ENCODE measurements at places on chromosomes 4 and X.

DNA sequence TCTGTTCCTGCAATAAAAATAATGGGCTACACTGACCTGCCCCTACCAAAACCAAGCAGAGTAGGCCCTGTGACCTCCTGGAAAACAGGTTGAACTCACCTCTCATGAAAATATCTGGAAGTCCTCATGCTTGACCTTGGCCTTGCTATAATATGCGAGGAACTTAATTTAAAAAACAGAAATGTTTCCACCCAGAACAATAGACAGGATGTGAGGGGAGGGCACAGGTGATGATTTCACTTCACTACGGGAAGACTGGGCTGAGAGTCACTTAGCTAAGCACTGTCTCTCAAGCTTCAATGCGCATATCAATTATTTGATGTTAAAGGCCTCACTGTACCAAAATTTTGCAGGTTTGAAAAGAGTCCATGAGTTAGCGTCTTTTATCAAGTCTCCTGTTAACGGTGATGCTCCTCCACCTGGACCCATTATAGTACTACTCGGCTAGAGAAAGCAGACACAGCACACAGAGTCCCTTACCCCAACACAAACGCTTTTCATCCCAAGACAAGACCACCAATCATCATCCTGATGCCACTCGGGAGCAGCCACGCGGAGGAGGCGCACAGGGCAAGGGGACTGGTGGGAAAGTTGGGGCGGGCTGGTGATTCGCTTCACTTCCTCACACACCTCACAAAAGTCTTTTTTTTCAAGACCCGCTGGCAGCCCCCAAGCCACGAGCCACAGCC, 25.9 kb downstream of the ZNF721 start:
- DNase-seq: peak; percentile 3

DNA sequence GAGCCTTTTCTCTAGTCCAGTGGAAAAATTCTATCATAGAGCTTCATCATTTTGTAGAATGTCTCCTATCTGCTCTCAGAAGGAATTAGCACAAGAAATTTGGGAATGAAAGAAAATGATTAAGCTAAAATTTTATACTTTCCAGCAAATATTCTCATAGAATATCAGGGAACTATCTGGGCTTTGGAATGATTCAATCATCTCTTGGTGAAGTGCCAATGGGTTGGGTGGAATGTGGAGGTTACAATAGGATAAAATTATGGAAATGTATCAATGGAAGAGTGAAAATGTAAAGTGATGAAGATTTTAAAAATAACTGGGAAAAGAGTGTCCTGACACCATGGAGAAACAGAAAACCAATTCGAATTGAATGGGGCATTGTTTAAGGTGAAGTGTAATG, 119.0 kb upstream of the MID1 start:
- no peak for DNase-seq

GRCh38 chr4:90641861-90642599, 514.8 kb downstream of the CCSER1 start:
- no peak for DNase-seq

GRCh38 chr4:113078066-113078465, 28.6 kb downstream of the ANK2 start:
- DNase-seq: no peak

GRCh38 chr4:93355411-93355810, 473.1 kb upstream of the ATOH1 start:
- no peak for DNase-seq

GRCh38 chr4:91470671-91471070, 833.1 kb upstream of the GRID2 start:
- DNase-seq: no peak

DNA sequence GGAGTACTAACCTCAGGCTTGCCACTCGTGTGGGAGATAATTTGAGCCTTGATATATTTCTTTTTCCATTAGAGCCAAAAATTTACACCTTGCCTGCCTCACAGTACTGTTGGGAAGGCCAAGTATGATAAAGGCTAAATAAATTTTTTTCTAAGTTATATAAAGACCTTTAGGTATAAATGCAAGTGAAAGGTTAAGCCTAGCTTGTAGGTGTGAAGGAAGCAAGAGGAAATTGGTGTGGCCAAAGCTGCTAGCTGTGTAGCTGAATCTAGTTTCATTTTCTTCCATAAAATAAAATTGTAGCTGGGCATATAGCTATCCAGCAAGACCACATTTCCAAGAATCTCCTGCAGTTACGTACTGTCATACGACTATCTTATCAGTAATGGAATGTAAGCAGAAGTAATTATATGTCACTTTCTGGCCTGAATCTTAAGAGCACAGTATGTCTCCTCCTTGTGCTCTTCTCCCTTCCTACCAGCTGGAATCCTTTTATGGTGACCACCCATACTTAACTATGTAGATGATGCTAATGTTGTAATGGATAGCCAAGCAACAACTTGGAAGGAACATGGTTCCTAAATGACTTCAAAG, 14.3 kb upstream of the GABRE start:
- no peak for DNase-seq

DNA sequence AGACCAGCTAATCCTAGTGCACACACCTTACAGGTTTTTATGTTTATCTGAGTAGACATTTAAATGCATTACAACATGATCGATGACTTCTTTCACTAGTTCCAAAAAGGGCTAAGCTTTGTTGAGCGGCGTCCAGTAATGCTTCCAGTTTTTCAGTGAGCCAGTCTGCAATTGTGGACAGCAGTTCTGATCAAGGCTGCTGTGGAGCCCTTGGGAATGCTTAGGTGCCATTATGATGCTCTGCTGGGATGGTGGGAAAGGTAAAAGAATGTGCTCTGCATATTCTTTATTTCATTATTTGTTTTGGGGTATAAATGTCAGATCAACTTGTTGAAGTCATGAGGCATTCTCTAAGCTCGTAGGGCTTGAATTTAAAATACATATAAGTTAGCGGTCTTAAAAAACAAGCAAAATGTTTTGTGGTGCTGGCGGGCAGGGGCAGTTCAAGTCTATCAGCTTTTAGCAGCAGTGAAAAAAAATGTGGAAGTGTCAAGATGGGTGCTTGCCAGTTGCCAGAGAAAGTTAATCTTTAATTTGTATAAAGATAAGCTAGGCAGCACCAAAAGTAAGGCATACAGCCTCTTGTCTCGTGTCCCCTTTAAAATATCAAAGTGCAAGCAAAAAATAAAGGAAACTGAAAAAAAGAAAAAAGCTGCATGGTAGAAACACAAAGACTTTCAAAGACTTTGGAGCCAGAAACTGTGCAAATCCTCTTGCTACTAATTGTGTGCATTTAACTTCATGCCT, 5.8 kb downstream of the MID1IP1 start:
- no peak for DNase-seq

DNA sequence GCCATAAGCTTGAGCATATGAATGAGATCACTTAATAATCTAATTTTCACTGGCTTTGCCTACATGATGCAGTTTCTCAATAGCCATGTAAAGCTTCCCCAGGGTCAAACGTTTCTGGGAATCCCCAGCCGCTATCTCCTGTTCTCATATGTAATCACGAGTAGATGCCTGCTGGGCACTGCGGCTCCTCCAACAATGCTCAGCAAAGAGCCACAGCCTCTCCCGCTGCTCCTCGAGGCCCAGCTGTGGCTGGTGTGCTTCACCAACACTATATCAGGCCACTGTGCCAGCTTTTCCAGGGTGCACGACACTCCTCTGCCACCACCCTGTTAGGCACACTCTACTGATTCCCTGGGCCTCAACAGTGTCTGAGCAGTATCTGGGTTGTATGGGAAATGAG, 78.3 kb upstream of the RASGEF1B start:
- peak; percentile 48 for DNase-seq

DNA sequence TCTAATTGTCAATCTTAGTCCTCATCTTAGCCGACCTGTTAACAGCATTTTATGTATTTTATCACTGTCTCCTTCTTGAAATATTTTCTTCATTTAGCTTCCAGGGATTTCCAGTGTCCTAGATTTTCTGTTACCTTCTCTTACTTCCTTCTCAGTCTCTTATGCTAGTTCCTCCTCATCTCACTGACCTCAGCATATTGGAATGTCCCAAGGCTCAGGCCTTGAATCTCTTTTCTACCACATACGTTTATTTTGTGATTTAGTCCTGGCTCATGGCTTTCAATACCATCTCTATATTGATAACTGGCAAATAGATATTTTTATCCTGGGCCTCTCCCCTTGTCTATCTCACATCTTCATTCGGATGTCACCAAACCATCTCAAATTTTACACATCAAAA, 61.1 kb downstream of the IQCM start:
- DNase-seq: no peak

DNA sequence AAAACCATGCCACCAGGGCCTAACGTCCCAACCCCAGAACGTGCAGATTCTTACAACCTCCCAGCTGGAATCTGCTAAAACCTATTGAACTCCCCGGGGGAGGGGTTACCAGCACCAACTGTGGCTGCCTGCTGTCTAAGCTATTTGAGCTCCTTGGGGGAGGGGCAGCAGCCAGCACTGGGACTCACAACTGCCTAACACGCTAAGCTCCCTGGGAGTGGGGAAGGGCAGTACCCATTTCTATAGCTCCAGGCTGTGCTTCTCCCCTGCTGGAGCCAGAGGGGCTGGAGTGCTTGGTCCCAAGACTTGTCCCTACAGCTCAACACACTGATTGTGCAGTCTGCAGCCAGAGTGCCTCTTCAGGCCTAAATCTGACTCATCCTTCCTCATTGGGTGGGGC, 459.8 kb upstream of the FGF16 start:
- DNase-seq: no peak

DNA sequence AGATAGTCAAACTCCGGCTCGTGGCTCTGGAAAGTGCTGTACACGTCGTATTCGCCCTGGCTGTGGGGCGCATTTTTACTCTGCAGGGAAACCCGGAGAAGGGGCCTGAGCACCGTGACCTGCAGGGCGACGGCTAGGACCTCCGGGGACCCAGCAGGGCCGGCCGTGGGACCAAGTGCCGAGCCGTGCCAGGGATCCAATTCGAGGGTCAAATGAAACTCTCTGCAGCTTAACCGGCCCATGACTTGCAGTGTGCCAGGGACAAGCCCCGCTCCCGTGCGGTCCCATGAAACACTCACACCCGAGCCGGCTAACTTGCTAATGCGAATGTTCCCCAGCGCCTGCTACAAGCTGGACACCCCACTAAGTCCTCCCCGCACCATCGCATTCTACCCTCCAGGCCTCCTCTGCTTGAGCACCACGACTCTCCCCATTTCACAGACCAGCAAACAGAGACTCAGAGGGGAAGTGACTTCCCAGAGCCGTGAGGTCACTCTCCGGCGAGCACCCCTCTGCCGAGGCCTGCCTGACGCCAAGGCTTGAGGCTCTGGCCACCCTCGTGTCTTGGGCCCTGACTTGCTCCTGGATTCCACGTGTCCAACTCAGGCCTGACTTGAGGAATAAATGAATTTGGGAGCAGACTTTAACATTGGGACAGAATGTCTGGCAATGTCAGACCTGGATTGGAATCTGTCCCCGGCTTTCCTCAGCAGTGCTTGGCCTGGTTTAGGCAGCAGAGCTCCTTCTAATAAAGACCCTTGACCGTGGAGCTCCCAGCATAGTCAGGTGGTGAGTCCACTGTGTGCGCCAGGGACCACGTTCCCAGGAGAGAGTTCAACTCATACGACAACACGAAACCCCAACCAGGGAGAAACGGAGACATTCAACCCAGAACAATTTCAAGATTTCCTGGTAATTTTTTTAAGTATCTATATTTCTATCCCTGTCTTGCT, 93.6 kb downstream of the PPP2R2C start:
- no peak for DNase-seq

DNA sequence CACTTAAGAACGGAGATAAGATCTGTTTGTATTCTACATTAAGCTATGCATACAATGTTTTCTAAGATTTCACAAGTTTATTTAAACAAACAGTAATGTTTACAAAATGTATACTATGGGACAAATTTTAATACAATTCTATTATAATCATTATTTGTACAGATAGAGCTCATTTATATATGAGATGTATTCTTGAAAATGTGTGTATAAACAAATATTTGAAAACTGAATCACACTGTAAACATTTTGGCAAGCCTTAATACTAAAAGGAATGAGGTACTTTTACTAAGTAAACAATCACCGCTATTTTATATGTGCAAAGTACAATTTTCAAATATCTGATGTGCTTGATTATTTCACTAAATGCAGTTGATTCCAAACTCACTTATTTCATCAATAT, 119.2 kb upstream of the MAB21L2 start:
- no peak for DNase-seq

DNA sequence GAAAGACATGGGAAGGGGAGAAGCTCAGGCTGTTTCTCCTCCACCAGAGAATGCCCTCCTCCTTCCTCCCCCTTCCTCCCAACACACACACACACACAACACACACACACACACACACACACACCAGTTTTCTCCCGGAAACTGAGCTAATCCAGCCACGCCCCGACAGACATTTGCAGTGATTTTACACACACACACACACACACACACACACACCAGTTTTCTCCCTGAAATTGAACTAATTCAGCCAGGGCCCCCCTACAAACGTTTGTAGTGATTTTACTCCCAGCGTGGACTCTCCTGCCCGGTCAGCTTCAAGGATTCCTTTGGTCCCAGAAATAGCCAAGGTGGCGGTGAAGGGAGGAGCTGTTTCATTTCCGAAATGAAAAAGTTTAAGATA, 32.9 kb upstream of the STX18 start:
- DNase-seq: peak; percentile 14

Measured in SK-MEL-5 (cell line).